ENCODE measurements at places on chromosomes 12 and 14.
A peak's percentile ranks its signal among the peaks of the same experiment; 100 is the strongest.

- DNase-seq, result no peak
These were observed 147.4 kb downstream of the AKAP6 start for GRCh38 chr14:32476532-32476931.

GRCh38 chr12:94277426-94278000, 129.1 kb downstream of the PLXNC1 start:
- no peak for DNase-seq

- DNase-seq, result no peak
These were observed 13.8 kb downstream of the TSPAN9 start for GRCh38 chr12:3091038-3091319.

- DNase-seq, result no peak
These were observed 117.3 kb upstream of the ARID2 start for GRCh38 chr12:45612044-45612794.

DNA sequence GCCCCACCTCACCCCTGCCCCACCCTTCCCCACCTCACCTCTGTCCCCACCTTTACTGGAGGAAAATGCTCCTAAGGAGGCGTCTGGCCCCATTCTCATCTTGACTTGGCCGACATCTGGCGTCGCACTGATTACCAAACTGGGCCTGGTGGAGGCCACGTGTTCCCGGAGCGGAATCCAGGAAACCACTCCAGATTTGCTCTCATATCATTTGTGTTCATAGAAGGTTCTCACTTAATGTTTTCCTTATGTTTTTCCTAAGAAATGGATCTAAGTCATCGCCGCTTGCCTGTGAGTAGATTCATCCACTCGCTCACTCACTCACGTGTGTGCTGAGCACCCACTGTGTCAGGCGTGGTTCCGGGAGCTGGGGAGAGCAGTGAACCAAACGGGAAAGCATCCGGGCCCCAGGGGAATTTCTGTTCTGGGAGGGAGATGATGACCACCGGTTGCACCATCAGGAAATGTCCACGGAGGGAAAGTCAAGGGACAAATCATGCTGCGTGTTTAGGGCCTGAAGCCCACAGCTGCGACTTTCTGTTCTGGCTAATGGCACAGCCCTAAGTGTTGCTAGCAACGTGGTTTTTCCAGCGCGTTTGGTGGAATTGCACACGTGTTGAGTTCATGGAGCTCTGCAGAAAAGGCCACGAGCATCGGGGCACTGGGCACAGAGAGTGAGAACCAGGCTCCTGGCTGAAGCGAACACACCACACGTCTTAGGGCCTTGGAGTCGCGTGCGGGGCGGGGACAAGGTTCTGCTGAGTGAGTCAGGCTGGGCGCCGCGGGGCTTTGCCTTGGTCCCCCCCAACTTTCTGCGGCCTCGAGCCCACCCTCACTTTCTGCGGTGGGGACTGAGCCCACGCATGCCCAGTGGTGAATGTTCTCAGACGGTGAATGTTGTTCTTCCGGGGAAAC, 57.7 kb downstream of the ADGRD1 start:
- DNase-seq, result no peak

GRCh38 chr12:106174876-106175275, 36.1 kb upstream of the NUAK1 start:
- DNase-seq, result no peak

- DNase-seq, result no peak
These were observed 19.8 kb downstream of the RPGRIP1 start for GRCh38 chr14:21299562-21300130.

GRCh38 chr14:95480887-95481226, 35.6 kb downstream of the SYNE3 start:
- no peak for DNase-seq

- no peak for DNase-seq
These were observed 200.4 kb upstream of the AVPR1A start for GRCh38 chr12:63351370-63351769.

GRCh38 chr12:53676656-53677015, 753 bp upstream of the ATP5MC2 start:
- peak; percentile 9 for DNase-seq

GRCh38 chr12:128928361-128928760, 75.1 kb downstream of the GLT1D1 start:
- no peak for DNase-seq

- no peak for DNase-seq
These were observed 66.1 kb downstream of the ARMH4 start for GRCh38 chr14:58085877-58086276.

GRCh38 chr12:121214166-121214777, 4.3 kb downstream of the P2RX4 start:
- DNase-seq, result no peak

- DNase-seq, result no peak
These were observed 81.1 kb downstream of the PELI2 start for GRCh38 chr14:56199095-56199981.

DNA sequence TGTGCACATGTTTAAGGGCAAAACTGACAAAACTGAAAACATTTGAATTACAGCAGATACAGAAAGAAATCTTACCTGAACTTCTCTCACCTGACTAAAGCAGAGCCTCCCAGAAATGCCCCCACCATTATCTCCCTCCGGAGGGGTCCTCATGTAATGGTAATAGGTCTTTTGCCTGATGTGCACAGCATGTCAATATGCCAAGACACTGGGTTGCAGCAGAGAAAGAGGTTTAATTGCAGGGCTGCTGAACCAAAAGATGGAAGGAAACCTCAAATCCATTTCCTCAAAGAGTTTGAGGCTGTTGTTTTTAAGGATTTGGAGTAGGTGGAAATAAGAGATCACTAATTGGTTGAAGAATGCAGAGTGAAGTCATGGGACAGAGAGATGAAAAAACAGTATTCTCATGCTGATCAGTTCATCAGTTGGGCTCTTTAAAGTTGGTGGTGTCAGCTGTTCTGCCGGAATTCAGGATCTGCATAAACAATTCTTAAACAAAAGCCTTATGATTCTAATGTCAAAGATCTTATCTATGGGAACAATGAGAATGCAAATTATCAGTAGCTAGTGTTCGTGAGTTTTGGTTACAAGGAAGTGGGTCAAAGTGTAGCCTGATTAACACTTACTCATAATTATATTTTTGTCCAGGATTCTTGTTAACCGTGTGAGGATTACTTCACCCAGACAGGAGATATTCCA, 18.2 kb downstream of the ANG start:
- no peak for DNase-seq

GRCh38 chr12:84421103-84421502, 491.5 kb downstream of the SLC6A15 start:
- no peak for DNase-seq

DNA sequence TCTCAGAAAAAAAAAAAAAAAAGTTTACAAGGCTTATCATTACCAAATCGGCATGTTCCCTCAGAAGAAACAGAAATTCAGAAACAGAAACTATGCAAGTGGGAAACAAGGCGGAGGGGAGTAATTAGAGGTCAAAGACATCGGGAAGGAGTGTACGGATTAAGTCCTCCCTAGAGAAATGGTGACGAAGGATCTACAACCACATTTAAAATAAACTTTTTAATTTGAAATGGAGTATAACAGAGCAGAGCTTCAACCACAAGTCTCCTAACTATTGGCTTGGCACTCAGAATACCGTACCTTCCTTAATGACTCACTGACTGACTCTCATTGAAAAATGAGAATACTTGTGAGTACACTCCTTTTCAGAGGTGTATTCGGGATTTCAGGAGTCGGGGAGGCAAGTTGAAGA, 908 bp downstream of the ENTPD5 start:
- DNase-seq, result no peak

GRCh38 chr14:22572562-22573058, 16.4 kb downstream of the DAD1 start:
- no peak for DNase-seq

GRCh38 chr12:132343294-132344004, 14.1 kb upstream of the GALNT9 start:
- no peak for DNase-seq

DNA sequence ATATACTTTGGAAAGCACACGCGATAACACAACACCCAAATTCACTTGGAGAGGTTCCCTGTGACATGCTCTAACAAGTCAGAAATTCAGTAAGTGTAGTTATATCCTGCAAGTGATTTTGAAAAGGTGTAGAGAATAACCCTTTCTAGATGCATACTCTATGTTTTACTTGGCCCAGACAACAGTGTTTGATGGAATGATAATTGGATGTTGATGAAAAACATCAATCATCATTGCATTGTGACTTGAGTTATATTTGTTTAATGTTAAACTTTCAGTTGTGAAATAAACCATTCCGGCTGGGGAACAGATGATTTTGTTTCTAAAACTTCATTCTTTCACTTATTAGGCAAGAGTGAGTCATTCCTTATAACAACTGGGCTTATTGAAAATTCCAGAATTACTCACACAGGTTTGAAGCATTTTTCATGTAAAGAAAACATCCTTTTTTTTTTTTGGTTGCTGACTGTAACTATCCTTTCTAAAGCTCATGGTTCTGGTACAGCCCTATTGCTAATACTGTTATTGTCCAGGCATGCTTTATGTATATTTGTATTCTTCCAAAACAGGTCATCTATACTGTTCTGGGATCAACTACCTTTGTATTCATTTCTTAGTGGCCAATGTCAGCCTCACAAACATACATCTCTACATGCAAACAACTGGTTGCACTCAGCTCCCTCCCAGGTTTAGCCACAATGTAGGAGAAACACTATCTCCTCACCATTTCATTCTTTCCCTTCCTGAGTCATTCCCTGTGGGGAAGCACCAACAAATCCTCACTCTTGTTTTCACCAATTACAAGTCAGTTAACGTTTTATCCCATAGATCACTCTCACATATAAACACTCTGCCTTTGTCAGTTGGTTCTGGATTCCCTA, 121.2 kb upstream of the LRIG3 start:
- no peak for DNase-seq

- DNase-seq, result no peak
These were observed 8.0 kb downstream of the TMTC3 start for GRCh38 chr12:88150063-88150462.

DNA sequence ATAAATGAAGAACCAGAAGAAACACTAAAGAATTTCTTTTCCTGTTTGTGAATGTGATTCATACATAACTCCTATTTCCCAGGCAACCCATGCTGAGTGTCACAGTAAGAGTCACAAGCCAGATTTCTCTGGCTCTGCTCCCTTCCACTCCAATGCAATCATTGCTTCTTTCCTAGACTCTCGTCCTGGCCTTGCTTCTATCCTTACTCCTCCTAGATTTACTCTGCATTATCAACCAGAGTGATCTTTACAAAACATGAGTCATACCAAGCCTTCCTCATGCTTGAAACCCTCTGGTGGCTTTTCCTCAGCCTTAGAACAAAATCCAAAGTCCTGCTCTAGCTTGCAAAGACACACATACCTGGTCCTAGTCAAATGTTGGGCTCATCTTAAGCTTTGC, 13.3 kb downstream of the IL22 start:
- DNase-seq, result no peak

DNA sequence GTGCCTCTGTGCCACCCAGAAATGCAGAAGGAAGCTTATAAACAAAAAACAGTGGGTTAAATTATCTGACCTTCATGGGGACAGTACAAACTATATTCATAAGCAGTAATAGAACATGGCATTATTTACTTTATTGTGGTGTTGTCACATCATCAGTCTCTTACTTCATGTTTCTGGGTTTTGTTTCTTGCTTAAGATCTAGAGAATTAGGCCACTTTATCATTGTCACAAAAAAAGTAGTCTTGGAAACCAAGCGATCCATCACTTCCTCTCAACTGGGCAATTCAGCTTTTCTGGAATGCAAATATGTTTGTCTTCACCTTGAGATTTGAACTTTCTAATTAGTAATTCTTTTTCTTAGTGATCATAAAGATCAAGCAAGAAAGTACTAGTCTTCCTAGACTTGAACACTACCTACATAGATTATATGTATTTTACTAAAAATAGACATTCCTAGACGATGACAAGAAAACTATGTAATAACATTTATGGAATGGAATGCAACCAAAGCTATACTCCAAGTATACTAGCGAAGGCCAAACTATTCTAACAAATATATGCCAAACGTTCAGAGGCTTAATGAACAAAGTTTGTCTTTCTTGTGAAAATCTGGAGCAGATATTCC, 363.4 kb downstream of the DAD1 start:
- no peak for DNase-seq

- DNase-seq, result no peak
These were observed 198.0 kb downstream of the CRADD start for GRCh38 chr12:93875157-93875556.

DNA sequence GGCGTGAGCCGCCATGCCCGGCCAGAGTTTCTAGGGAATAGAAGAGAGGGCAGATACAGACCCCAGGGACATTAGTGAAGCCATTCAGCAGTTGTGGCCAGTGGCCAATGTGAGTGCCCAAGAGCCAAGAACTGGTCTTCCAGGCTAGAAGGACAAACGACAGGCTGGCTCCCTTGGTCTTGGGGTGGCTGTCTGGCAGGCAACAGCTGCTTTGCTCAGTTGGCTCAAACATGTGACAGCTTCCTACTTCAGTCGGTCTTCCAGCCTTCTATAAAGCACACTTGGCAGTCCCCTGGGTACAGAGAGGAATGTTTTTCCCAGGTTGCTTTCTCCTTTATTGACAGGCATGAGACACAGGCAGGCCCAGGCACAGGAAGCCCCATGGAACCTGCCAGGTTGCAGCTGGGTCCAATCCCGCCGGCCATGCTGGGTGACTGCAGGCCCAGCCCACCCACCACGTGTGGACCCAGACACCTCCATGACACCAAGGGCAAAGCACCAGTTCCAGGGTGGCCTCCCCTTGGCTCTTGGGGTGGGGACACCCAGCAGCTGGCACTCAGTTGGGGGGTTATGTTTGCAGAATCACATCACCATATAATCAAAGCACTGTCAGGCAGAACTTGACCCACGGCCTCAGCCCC, 15.4 kb downstream of the CHGA start:
- DNase-seq, result no peak

DNA sequence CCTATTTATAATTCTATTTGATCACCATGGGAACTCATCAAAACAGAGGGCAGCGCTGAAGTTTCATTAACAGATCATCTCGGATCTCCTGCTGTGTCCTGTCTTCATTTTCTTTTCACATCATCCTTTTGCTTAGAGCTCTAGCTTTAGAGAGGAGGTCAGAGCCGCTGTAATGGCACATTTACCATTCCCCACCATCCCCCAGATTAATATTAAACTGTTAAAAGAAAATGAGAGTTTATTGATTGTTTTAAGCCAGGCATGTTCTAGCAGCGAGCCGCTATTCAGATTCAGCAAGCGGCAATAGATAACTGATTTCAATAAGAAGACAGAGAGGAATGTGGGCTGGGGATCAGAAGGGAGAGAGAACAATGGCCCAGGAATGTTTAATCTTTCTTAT, 308.8 kb downstream of the EGLN3 start:
- DNase-seq, result no peak

DNA sequence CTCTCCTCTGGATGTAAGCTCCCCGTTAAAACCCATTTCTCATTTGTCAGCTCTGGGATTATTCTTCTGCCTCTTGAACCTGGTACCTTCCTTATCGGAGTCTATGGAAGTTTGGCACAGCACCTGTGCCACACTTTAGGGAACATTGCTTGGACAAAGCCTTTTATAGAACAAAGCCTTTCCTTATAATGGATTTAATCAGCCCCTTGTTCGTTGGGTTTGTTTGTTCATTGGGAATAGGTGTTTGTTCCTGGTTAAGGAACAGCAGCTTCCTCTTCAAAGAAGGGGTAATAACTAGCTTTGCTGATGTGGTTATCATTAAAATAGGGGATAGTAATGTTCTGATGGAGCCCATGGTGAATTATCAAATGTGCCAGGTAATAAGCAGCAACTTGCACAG, 70.4 kb downstream of the NRXN3 start:
- DNase-seq, result no peak
